ENCODE measurements at places on chromosomes 1 and 21.

- no peak for DNase-seq
Observed at GRCh38 chr1:116356673-116357072, 16.4 kb upstream of the ATP1A1 start.

- DNase-seq: no peak
Observed at GRCh38 chr1:238581332-238581731, 690.6 kb upstream of the ZP4 start.

- no peak for DNase-seq
Observed at GRCh38 chr1:78591971-78592370, 28.3 kb upstream of the IFI44L start.

GRCh38 chr1:39229504-39229903, 25.0 kb downstream of the MACF1 start:
- DNase-seq: no peak

GRCh38 chr1:244349103-244349531, 102.6 kb downstream of the ADSS2 start:
- no peak for DNase-seq

GRCh38 chr1:240363315-240363714, 248.6 kb downstream of the GREM2 start:
- no peak for DNase-seq

- DNase-seq: peak; percentile 42
Observed at GRCh38 chr1:152497273-152497672, 13.3 kb upstream of the LCE5A start.

DNA sequence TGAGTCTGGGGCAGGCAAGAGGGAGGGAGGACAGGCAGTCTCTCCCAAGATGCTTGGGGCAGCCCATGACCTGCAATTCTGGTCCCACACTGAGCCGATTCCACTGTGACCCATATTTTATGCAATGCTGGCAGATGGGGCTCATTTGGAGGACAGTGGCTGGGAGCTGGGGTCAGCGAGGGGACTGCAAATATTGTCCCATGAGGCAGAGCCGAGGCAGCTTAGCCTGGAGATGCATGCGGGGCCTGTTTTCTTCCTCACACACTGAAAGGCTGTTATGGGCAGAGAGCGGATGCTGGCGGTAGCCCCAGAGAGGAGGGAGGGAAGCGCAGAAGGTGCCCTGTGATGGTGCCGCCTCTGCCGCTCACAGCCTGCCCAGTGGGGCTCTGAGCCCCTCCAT, 128.5 kb upstream of the POU3F1 start:
- DNase-seq: no peak

GRCh38 chr1:111852261-111852721, 96.6 kb downstream of the DDX20 start:
- DNase-seq: no peak

- no peak for DNase-seq
Observed at GRCh38 chr1:7026169-7026568, 240.9 kb downstream of the CAMTA1 start.

DNA sequence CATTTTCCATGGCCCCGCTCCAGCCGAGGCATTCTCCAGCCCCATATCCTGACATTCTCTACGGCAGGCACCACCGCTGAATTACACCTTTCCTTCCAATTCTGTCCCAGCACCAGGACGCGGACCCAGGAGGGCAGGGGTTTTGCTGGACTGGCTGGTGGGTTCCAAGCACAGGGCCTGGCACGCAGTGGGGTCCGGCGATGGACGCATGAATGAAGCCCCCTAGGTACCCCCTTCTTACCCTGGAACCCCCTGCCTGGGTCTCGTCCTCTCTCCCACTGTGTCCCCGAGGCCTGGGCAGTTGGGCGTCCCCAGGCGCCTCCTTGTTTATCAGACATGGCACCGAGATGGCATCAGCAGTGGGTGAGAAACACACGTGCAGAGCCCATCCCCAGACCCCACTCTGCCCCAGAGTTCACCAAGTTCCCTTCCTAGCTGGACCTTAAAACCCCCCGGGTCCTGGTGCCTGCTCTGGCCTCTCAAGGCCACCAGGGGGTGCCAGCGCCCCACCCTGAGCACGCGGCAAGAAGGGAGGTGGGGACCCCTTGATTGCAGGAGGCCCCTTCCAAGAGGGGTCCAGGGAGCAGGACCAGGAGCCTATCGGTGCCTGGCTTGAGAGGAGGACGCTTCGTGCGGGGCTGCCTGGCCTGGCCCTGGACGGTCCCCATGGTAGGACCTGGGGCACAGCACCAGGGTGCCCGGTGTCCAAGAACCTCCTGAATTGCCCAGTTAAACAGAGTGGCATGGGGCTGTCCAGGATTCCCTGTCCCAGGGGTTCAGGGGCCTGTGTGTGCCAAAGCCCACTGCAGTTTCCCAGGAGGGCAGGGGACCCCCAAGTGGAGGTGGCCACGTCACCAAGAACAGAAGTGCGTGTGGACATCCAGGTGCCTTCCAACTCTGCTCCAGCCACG, 46.1 kb downstream of the MEGF6 start:
- DNase-seq: peak; percentile 79

DNA sequence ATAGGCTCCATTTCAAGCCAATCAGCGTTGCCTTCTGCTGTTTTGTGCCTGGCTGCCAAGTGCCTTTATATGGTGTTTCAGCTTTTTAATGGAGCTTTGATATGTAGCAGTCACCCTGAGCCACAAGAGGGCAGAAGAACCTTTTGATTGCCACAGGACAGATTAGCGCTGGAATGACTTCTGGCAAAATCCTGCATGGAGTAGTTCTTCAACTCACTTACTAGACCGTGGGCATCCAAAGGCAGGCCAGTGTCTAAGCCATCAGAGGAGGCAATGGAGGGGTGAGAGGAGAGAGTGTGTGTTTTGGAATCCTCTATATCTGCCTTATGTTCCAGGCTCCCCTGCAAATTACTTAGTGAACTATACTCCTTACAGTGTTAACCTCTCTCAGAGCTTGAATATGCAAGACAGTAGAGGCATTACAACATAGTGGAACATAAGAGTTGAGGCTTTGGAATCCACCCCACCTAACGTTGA, 56.2 kb downstream of the ST3GAL3 start:
- peak; percentile 76 for DNase-seq

GRCh38 chr1:198829944-198830343, 191.1 kb downstream of the PTPRC start:
- DNase-seq: no peak

- DNase-seq: no peak
Observed at GRCh38 chr1:59352065-59352464, 55.2 kb downstream of the FGGY start.

DNA sequence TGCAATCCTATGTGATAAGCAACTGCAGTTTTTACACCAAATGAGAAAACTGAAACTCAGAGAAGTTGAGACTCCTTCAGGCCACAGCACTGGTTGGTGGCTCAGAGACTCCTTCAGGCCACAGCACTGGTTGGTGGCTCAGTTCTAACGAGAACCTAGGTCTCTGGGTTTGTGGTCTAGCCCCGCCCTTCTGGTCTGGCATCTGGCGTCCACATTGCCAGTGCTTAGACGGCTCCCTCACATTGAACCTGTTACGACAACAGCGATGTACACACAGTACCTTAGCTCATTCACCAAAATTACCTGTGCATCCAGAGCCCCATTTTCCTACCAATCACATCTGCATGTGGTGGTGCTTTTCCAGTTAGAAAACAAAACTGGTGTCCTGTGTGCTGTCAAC, 66.1 kb downstream of the NID1 start:
- DNase-seq: no peak

- DNase-seq: no peak
Observed at GRCh38 chr1:75097654-75098053, 36.5 kb upstream of the LHX8 start.

DNA sequence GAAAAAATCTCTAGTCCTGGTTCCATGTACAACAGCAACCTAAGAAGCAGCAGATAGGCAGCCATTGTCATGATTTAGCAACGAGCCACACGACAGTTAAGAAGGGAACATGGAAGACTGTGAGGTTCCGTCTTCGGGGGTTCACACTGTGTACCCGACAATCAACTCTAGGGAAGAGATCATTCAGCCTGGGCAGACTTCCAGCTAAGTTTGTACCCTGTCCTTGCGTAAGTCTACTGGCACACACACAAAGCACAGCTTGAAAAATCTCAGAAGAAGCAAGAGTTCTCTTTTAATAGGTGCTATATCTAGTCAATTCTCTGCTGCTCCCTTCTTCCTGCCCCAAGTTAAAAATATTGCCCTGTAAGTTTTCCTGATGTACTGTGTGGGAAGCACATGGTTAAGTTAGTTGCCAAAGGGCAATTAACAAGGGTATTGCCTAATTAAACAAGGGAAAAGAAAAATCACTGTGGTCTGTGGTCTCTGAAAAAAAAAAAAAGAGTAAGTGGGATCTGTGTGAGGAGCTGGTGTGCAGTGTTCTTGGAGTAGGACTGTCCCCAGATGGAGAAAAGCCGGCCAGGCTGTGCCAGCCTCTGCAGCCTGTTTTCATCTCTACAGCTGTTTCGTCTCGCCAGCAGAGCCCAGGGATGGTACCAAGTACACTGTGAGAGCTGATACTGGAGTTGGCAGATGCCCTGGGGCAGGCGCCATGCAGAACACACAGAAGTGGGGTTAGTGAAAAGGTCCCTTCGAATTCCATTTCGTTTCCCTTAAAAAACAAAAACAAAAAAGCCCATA, 6.4 kb upstream of the MYBPHL start:
- DNase-seq: no peak

DNA sequence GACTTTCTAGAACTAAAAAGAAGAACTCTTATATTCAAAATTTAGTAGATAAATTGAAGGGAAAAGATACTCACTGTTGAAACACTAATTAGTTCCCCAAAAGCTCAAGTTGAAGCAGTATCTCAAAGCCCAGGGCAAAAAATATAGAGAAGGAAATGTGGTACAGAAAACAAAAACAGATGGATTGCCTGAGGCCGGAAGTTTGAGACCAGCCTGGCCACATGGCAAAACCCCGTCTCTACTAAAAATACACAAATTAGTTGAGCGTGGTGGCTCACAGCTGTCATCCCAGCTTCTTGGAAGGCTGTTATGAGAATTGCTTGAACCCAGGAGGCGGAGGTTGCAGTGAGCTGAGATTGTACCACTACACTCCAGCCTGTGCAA, 36.0 kb downstream of the FAM177B start:
- no peak for DNase-seq

- no peak for DNase-seq
Observed at GRCh38 chr1:7493711-7494454, 277.2 kb upstream of the VAMP3 start.

DNA sequence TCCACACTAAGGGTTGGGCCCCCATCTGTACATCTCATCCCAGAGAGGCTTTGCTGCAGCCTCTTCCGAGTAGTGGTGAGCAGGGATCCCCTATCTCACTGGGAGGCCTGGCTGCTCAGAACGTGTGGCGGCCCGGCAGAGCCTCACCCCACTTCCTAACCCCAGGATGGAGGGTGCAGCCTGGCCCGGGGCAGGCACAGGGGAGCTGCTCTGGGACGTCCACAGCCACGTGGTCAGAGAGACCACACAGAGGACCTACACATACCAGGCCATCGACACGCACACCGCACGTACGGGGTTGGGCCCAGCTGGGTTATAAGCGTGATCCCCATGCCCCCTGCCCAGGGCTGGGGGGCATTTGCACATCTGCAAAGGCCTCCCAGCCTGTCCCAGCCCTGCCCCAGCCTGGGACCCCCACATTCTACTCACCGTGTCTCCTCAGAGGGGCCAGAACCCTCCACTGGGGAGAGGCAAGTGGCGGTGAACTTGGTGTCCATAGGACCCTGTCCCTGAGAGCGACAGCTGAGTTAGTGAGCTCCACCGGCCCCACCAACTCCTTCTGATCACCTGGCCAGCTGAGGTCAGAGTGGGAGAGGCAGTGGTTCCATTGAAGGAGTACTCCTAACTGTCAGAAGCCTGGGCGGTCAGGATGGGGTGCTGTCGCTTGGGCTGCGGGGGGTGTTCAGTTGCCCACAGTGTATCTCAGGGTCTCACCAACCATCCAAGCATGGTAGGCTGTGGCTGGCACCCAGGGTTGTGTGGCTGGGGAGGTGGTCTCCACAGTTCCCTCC, 41.2 kb downstream of the TRIM11 start:
- no peak for DNase-seq

DNA sequence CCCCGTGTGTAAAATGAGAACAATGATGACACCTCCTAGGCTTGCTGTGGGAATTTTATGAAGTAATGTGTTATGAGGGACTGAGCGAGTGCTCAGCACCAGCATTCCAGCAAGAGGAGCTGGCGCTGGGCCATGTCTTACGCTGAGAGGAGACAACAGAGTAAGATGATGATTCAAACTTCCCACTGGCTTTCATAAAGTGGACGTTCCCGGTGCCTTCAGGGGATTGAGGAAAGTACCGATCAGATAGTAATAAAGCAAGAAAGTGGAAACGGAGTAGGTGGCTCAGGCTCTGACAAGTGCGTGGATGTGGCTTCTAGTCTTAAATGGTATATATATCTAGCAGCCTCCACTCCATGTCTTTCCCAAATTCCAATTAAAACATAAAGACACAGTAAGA, 23.8 kb downstream of the EPHA10 start:
- DNase-seq: no peak
